ENCODE measurements at places on chromosomes 7 and 10.
A peak's percentile ranks its signal among the peaks of the same experiment; 100 is the strongest.

DNA sequence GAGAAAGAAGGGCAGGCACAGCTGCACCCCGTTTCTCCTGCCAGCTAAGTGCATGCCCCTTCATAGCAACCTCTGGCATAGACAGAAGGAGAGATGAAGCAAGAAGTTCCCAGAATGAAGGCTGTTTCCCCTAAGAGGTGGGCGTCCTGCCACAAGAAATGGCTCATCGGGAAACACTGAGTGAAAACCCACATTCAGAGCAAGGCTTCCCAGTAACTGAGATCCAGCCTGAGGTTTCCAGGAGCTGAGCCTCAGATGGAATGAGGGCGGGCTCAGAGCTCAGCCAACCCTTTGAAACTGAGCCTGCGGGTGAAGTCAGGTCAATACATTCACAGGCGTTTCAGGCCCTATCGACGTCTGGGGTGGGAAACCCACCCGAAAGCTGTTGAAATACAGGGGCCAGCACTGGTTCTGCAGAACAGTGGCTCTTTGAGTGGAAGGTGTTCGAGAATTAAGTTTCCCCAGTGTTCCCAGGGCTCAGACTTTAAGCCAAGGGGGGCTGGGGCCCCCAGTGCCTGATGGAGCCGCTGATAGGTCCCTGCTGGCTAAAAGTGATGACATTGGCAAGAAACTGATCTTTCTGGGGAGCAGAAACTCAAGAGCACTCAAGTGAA is 510.2 kb downstream of the RPS24 start:
- DNase-seq: peak; percentile 38

DNA sequence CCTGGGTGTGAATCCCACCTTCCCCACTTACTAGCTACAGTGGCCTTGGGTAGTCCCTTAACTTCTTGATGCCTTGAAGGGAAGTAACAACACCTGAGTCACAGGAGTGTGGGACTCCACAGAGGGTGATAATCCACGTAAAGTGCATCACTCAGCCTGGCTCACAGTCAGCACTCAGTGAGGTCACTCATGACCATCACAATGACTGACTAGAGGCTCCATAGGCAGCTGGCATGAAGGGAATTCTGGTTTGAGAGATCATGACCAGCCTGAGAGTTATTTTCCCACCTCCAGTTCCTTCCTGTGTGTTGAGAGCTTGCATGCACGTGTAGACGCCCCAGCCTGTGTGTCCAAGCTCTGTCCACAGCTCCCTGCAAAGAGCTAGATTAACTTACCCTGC is 34.8 kb downstream of the NEUROG3 start:
- no peak for DNase-seq

DNA sequence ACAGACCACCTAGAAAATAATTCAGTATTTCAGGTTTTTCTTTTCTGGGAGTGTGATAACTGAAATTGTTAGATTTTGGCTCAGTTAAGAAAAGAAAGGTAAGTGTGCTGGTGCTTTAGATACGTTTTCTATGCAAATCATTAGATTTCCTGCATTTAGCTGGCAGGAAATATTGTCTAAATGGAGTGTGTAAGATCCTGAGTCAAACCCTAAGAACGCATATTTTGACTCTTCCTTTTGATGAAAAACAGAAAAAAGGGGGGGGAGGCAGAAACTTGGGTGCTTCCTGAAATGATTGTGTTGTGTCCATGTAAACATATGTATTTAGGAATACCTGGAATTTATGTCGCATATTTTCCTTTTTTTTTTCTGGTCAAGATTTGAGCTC is 1.2 kb downstream of the GRK5 start:
- no peak for DNase-seq

DNA sequence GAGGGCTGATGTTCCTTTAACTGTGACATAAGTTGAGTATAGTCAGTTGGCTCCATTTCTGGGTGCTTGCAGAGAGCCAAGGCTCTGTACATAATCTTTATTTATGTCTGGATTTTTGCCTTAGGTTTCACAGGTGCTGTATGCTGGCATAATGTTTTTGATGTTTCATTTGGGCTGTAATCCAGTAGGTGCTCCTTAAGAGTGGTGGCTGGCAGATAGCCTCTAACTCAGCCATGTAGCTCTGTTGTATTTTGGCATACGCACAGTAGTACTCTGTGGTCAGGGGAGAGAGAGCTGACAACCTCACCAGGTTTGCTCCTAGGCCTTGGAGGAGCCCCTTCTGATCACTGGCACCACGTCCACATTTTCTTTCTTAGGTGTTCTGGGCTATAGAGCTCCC is 61.1 kb downstream of the RNF133 start:
- DNase-seq: no peak

DNA sequence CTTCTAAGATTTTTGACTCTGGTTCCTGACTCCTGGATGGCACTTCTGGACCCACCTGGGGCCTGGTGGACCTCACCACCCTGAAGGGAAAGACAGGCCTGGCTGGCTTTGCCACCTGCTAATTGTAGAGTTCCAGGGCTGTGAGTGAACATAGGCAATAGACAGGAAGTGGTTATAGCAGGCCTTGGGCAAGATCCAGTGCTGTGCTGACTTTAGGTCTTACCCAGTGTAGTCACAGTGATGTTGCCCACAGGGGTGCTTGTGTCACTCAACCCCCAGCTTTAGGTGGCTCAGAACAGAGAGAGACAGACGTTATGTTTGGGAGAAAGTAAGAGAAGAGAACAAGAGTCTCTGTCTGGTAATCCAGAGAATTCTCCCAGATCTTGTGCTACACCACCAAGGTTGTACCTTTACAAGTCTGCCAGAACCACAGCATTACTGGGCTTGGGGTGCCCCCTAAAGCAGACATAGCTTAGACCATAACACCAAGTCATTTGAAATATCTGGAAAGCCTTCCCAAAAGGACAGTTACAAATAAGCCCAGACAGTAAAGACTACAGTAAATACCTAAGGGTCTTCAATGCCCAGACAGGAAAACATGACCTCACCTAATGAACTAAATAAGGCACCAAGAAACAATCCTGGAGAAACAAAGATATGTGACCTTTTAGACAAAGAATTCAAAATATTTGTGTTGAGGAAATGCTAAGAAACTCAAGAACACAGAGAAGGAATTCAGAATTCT is 303.4 kb downstream of the PCLO start:
- DNase-seq: no peak

- DNase-seq: no peak
These were observed 60.3 kb upstream of the SLC39A12 start for GRCh38 chr10:17891435-17891834.

GRCh38 chr10:100315615-100316014 is 14.4 kb downstream of the PKD2L1 start:
- no peak for DNase-seq

GRCh38 chr7:81439591-81439990 is 330.3 kb downstream of the HGF start:
- no peak for DNase-seq

DNA sequence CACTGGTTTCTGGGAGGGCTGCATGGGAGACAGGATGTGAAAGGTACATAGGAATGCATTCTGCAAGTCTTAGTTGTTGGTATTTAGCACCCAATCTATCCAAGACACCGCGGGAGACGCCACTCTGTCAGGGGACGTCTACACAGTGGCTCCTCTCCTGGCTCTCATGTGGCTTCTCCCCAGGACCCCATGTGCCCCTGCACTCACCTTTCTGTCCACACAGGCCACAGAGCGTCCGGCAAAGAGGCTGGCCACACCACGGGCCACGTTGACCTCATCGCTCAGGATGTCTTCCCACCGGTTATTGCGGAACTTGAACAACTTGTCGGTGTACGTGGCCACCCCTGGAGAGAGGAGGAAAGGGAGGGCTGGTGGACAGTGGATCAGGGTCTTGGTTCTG is 73.4 kb downstream of the GOLGA7B start:
- no peak for DNase-seq

- DNase-seq: no peak
These were observed 202.2 kb upstream of the KIAA1217 start for GRCh38 chr10:24006741-24007140.

GRCh38 chr7:91630581-91631380 is 249.7 kb downstream of the MTERF1 start:
- DNase-seq: no peak

DNA sequence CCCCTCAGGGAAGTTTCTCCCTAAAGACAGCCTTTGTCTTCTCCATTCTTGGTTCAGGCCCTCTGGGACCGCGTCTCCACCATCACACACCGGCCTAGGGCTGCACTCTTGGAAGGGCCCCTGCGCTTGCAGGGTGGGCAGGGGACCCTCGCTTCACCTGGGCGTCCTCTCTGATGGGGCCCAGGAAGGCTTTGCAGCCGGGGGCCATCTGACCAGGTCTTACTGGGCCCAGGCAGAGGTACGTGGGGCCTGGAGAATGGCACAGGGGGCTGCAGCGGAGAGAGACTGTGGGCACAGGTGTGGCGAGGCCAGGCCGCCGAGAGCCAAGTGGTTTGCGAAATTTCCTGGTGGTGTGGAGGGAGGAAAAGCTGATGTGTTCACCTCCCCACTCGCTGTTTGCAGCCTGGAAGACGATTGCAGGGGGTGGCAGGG is 44.4 kb downstream of the ALOX5 start:
- peak; percentile 28 for DNase-seq

- no peak for DNase-seq
These were observed 735.2 kb upstream of the ANKRD30A start for GRCh38 chr10:36390221-36390620.

DNA sequence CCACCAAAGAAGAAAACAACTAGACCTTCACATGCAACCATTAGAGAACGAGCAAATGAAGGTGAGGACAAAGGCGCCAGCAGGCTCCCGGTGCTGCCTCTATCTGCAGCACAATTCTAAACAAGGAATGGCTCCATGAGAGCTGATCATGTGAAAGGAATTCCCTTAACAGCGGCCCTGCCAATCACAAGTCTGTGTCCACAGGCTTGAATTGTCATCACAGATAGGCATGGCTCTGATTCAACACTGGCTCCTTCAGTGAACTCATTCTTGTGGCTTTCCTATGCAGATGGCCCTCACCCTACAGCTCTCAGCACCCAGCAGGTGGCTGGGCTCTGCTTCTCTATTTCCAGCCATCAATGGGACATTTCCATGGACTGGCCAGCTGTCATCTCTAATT is 36.2 kb downstream of the LAMB1 start:
- peak; percentile 41 for DNase-seq

- DNase-seq: peak; percentile 74
These were observed 740 bp downstream of the HTR7 start for GRCh38 chr10:90856964-90857634.

- DNase-seq: no peak
These were observed 15.4 kb downstream of the NFE2L3 start for GRCh38 chr7:26167303-26167934.

GRCh38 chr7:130149281-130150139 is 55.7 kb downstream of the TMEM209 start:
- DNase-seq: no peak

DNA sequence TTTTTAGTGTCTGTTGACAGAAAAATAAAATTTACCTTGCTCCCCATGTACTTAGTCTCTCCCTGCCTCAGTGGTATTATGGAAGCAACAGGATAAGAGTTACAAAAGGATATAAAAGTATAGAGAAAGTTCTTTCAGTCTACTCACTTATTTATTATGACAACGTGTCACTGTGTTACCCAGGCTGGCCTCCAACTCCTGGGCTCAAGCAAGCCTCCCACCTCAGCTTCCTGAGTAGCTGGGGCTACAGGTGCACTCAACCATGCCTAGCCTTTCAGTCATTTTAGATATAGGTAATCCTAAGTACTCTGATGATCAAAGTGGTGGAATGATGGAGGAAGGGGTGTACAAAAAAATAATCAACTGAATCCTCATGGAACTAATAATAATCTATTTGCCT is 215.2 kb upstream of the MKLN1 start:
- no peak for DNase-seq

DNA sequence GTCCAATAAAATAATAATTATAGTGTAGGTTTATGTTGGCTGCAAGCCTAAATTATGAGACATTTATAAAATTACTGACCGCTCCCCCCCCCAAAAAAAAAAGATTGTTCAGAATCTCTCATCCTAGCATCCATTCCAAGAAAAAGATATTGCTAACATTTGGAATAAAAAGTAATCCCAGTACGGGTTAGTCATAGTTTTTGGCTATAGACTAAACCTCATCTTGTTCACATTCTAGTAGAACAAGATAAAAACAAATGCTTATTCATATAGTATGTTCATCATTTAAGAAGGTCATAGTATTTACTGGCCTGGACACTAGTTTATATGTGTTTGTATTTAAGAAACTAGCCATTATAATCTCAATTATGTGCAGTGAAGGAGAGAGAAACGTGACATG is 44.0 kb downstream of the ADK start:
- DNase-seq: no peak

GRCh38 chr10:15393139-15393825 is 22.2 kb upstream of the FAM171A1 start:
- DNase-seq: no peak

- DNase-seq: no peak
These were observed 14.4 kb downstream of the ERCC6 start for GRCh38 chr10:49524496-49524895.

- DNase-seq: no peak
These were observed 119.8 kb downstream of the SPAG6 start for GRCh38 chr10:22464966-22465629.

DNA sequence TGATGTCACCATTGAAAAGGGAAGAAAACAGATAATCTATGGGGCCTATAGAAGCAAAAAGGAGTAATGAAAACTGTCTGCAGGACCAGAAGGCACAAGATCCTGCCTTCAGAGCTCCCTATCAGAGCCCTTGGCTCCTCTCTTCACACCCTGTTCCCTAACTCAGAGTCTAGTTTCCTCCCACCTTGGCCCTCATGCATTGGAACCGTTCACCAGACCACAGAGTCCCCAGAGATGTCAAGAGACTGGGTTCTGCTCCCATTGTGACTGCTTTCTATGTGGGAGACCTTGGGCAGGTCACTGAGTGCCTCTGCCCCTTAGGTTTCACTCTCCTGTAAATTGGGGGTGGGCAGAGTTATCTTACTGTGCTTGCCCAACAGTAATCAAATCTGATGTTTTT is 80.1 kb upstream of the RPA3 start:
- DNase-seq: no peak
